ENCODE measurements at places on chromosomes 3 and 15. TPM values are rescaled to one million over a fixed set of nuclear protein-coding genes. Genes with fewer than 3 reads are reported as not detected.
A peak's percentile ranks its signal among the peaks of the same experiment; 100 is the strongest.

The TGM5 gene
- total RNA-seq, result 0.10 TPM

The DLEC1 gene
- total RNA-seq, result 1.2 TPM

The TTLL13 gene
- 0.28 TPM for total RNA-seq

The ATP10A gene
- total RNA-seq, result 4.6 TPM

The ISLR2 gene
- 7.1 TPM for total RNA-seq

DNA sequence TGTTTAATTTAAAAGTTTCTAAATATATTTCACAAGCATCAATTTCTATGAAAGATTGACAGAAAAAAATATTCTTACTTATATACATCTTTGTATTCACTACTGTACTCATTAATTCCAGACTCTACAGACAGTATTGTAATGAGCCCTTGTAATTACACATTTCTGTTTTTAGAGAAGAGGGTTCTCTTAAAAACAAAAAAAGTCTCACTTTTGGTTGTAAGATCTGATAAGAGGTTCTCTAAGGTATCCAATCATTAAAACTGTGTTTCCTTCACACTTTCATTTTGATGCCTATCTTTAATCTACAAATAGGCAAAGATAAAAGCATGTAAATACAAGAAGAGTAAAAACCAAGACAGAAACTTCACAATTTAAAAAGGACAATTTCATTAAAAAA is 75.6 kb downstream of the FBXL22 start:
- peaks cover 32% of the 10 kb centered on the region for H3K36me3 ChIP-seq
- no peak for DNase-seq
- no peaks in the 10 kb centered on the region for H3K4me1 ChIP-seq
- no peak overlapping the region for H3K27ac ChIP-seq

- no peaks in the 10 kb centered on the region for H3K27me3 ChIP-seq
- no peak overlapping the region for H3K27ac ChIP-seq
Measured at GRCh38 chr15:93861956-93862741, 369.2 kb upstream of the MCTP2 start.

DNA sequence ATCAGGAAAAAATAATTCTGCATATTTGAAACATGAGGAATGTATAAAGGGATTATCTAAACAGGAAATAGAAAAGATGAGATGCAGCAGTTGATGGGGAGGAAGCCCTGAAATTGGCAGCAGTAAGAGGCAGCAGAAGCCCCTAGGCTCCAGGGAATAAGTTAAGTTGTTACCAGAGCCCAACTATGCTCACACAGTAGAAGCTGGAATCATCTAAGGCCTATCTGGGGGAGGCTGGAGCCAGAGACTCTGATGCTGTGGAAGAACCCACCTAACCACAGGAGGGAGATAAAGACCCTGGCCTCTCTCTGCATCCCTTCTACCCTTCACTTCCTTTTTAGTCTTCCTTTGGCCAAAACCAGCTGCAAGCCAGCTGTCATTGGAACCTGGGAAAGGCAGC is 519.7 kb downstream of the DIPK2A start:
- no peak overlapping the region for H3K4me3 ChIP-seq
- DNase-seq, result no peak
- no peaks in the 10 kb centered on the region for H3K36me3 ChIP-seq
- H3K4me1 ChIP-seq, result no peaks in the 10 kb centered on the region
- H3K27me3 ChIP-seq, result no peaks in the 10 kb centered on the region

DNA sequence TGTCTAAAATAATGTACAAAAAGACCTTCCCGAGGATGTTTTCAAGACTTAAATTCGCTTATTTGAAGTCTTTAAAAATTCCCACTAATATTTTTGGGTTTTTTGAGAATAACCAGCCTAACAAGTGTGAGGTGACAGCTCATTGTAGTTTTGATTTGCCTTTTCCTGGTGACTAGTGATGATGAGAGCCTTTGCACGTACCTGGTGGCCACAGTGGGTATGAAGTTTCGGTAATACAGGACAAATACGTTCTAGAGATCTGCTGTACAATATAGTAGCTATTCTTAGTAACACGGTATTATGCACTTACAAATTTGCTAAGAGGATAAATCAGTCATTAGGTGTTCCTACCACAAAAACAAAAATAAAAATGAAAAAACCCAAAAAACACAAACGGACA is 124.9 kb downstream of the GRM7 start:
- no peak overlapping the region for H3K27ac ChIP-seq
- no peak for DNase-seq
- H3K27me3 ChIP-seq, result no peaks in the 10 kb centered on the region

GRCh38 chr15:38128341-38128781 is 124.3 kb upstream of the SPRED1 start:
- H3K36me3 ChIP-seq, result no peaks in the 10 kb centered on the region
- H3K27ac ChIP-seq, result no peak overlapping the region
- no peak overlapping the region for H3K4me3 ChIP-seq

DNA sequence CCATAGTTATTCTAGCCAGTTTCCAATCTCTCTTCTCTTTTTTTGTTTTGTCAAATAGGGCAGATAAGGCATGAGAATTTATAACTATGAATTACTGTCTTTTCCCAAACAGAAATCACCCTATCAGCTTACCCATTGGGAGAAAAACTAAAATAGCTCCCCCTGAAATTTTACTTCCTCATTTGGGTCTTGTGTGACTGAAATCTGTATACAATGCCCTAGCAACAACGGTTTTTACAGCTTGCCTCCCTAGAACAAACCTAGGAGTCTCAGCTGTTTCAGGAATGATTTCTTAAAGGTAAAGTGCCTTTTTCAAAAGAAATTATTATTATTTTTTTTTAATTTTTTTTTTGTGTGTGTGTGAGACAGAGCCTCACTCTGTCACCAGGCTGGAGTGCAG is 56.8 kb downstream of the CD86 start:
- H3K36me3 ChIP-seq, result no peaks in the 10 kb centered on the region
- peaks cover 2% of the 10 kb centered on the region for H3K4me1 ChIP-seq

DNA sequence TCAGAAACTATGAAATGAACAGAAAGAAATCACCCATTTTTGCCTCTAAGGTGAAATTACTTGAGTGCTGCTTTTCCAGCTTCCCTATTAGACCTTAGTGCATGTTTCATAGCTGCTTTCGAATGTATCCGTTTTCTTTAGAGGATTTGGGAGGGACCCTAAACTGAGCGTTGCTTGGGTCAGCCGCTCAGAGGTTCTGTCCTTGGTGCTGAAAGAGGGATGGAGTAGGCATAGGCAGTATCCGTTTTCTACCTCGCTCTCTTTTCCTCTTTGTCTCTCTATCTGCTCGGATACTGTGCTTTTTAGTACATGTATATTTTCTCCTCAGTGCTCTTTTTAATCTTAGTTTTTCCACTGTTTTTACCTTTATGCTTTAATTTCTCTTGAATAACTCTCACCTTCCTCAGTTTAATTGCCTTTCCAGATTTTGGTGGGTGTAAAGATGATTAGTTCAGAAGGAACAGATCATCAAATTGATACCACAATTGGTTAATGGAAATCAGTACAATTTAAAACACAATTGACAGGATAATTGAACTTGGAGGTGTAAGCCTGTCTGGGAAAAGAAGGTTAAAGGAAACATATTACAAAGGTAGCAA is at the start of gene DRD3:
DRD3 (minus strand) TSS at position 283 of the 599 bp plus-strand sequence. CDS start 7,060 bp downstream, outside the sequence.
- no peaks in the 10 kb centered on the region for H3K27me3 ChIP-seq
- H3K4me1 ChIP-seq, result no peaks in the 10 kb centered on the region
- H3K36me3 ChIP-seq, result no peaks in the 10 kb centered on the region
- DNase-seq, result peak; percentile 67

GRCh38 chr15:35596285-35596684 is 50.3 kb upstream of the DPH6 start:
- no peaks in the 10 kb centered on the region for H3K36me3 ChIP-seq
- H3K4me3 ChIP-seq, result no peak overlapping the region
- no peak for DNase-seq
- no peaks in the 10 kb centered on the region for H3K27me3 ChIP-seq
- H3K27ac ChIP-seq, result no peak overlapping the region
- H3K4me1 ChIP-seq, result no peaks in the 10 kb centered on the region

GRCh38 chr3:123733341-123733740 is 148.5 kb upstream of the HACD2 start:
- H3K36me3 ChIP-seq, result no peaks in the 10 kb centered on the region
- no peak for DNase-seq
- no peak overlapping the region for H3K27ac ChIP-seq
- H3K4me3 ChIP-seq, result no peak overlapping the region
- H3K27me3 ChIP-seq, result no peaks in the 10 kb centered on the region

DNA sequence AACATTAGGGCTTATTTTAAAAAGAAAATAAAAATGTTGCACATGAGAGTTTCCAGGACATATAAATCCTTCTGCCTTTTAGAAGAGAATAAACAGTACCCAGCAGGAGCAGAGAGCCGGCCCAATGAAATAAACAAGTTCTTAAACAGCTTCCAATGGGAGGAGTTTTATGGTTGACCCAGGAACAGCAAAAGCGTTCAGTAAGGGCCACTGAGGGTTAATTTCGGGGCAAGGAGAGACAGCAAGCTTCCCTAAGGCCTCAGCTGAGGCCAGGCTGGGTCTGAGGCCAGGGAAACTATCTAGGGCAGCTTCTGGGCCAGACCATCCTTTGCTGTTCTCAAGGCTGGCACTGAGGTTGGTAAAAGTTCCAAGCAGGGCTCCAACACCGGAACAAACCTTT is 3.4 kb downstream of the PDZRN3 start:
- no peaks in the 10 kb centered on the region for H3K27me3 ChIP-seq
- H3K36me3 ChIP-seq, result no peaks in the 10 kb centered on the region
- peak overlapping the region; percentile 80 for H3K27ac ChIP-seq
- H3K4me1 ChIP-seq, result peaks cover 28% of the 10 kb centered on the region
- peak overlapping the region; percentile 56 for H3K4me3 ChIP-seq

DNA sequence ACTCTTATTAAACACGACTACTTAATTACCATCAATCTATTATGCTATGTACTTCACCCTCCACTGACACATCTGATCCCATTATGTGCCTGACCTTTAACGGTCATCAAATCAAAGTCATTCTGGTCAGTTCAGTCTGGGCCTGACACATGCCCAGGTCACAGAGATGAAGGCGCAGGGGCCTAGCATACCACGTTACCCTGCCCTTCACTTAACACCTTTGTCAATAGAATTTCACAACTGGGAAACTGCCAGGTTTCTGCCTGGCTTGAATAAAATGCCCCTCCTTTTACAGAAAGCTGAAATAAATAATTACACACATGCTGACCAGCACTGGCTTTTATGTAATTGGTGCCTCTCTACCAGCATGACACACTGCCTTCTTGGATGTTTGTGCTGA is 39.5 kb downstream of the MECOM start:
- H3K27ac ChIP-seq, result no peak overlapping the region
- no peaks in the 10 kb centered on the region for H3K36me3 ChIP-seq
- DNase-seq, result no peak
- H3K27me3 ChIP-seq, result no peaks in the 10 kb centered on the region
- no peak overlapping the region for H3K4me3 ChIP-seq

- no peaks in the 10 kb centered on the region for H3K27me3 ChIP-seq
- H3K27ac ChIP-seq, result no peak overlapping the region
- H3K4me1 ChIP-seq, result no peaks in the 10 kb centered on the region
- no peak for DNase-seq
Measured at GRCh38 chr3:99972380-99973104, 141.8 kb downstream of the FILIP1L start.

DNA sequence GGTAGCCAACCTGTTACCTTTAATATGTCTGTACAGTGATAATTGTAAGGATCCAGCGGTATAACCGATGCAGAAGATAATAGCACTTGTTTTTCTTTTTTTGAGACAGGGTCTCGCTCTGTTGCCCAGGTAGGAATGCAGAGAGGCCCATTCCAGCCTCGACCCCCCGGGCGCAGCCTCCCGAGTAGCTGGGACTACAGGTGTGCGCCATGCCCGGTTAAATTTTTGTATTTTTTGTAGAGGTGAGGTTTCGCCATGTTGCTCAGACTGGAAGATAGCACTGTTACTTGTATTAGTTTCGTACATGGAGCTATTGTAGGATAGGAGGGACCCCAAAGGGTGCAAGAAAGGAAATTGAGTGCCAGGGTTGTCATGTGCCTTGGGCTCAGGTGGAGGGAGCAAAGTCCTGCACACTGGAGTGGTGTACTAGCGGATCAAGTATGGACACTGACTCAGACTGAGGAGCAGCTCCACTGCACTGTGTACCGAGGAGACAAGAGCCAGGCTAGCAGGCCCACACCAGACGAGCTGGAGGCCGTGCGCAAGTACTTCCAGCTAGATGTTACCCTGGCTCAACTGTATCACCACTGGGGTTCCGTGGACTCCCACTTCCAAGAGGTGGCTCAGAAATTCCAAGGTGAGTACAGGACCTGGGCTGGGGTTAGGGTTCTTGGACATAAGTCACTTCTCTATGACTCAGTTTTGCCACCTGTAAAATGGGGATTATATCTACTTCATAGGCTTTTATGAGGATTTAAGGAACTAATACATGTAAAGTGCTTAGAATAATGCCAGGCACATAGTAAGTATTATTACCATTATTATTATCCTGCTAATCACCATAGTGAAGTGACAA is 1.0 kb downstream of the OGG1 start:
- peak overlapping the region; percentile 97 for H3K27ac ChIP-seq
- no peaks in the 10 kb centered on the region for H3K27me3 ChIP-seq
- peaks cover 63% of the 10 kb centered on the region for H3K36me3 ChIP-seq
- H3K4me1 ChIP-seq, result peaks cover 32% of the 10 kb centered on the region
- no peak for DNase-seq
- peak overlapping the region; percentile 91 for H3K4me3 ChIP-seq

GRCh38 chr3:197257711-197258110 is 40.7 kb downstream of the DLG1 start:
- no peak for DNase-seq
- no peak overlapping the region for H3K27ac ChIP-seq
- no peaks in the 10 kb centered on the region for H3K36me3 ChIP-seq
- no peaks in the 10 kb centered on the region for H3K27me3 ChIP-seq
- H3K4me3 ChIP-seq, result no peak overlapping the region

GRCh38 chr3:147383617-147384016 is 22.7 kb downstream of the ZIC4 start:
- no peak overlapping the region for H3K4me3 ChIP-seq
- no peak overlapping the region for H3K27ac ChIP-seq
- peaks cover 27% of the 10 kb centered on the region for H3K4me1 ChIP-seq
- no peaks in the 10 kb centered on the region for H3K36me3 ChIP-seq

DNA sequence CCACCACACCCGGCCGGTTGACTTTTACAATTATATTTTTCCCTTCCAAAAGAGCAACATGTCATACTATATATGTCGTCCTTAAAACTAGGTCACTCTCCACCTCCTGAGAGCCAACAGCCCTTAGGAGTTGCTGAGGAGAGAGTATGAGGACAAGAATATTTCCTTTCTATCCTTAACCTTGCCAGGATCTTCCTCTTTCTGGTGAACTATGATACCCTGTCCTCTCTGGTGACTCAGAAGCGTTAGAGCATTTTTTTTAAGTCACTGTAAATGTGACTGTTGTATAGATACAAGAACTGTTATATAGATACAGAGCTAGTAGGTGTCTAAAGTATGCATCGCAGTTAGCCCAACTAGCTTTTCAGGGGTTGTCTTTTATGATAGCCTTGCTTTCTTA is 33.7 kb upstream of the MTHFS start:
- DNase-seq, result no peak
- no peaks in the 10 kb centered on the region for H3K27me3 ChIP-seq
- H3K36me3 ChIP-seq, result no peaks in the 10 kb centered on the region
- no peaks in the 10 kb centered on the region for H3K4me1 ChIP-seq
- no peak overlapping the region for H3K27ac ChIP-seq

DNA sequence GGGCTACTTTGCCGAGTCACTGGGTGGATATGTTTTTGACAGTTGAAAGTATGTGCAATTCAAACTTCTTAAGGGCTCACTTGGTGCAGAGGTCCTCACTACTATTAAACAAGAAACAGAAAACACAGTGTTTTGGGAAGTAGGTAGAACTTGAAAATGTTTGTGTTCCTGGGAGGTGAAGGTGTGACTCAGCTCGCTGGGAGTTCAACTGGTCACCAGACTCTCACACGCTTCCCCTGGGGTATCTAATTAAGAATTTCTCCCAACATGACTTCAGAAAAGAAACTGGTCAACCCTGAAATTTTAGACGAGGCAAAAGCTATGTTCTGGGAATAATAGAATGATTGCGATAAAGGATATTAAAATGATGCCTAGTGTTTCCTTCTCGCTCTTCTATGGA is 1039.8 kb upstream of the SEMA6D start:
- no peaks in the 10 kb centered on the region for H3K4me1 ChIP-seq
- H3K27ac ChIP-seq, result no peak overlapping the region
- H3K27me3 ChIP-seq, result no peaks in the 10 kb centered on the region
- no peak for DNase-seq
- no peaks in the 10 kb centered on the region for H3K36me3 ChIP-seq

Measured in spinal cord (tissue), 10 donors.